ENCODE measurements at places on chromosomes 2 and 18.
A peak's percentile ranks its signal among the peaks of the same experiment; 100 is the strongest.

GRCh38 chr2:31297751-31298150 lies 63.8 kb downstream of the EHD3 start:
- no peak for DNase-seq

- no peak for DNase-seq
These were observed 4.3 kb downstream of the AOX1 start for GRCh38 chr2:200590090-200590489.

DNA sequence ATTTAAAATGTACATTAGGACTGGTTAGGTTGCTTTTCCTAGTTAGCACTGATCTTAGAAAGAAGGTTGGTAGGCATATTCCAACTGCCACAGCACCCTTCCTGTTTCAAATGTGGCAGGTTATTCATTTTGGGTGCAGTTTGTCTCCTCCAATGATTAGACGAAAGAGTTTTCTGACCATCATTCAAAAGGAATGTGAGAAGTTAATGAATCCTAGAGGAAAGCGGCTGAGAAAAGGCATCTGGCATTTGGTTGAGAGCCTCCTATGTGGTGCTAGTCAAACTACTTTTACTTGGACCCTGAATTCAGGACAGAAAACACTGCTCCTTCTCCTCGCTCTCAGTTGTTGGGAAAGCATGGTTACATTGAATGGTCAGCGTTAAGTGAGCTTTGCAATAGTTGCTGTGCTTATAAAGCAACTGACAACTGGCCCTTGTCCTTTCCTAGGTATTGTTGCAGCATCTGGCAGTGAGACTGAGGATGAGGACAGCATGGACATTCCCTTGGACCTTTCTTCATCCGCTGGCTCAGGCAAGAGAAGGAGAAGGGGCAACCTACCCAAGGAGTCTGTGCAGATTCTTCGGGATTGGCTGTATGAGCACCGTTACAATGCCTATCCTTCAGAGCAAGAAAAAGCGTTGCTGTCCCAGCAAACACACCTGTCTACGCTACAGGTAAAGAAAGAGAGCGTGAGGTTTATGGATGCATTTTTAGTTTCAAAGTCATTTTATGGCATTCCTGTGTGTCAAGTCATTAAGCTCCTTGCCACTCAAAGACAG lies 6.1 kb downstream of the TGIF1 start:
- no peak for DNase-seq

GRCh38 chr2:100580367-100581276 lies 17.8 kb downstream of the PDCL3 start:
- DNase-seq = no peak

GRCh38 chr2:73083886-73084800 lies 12.6 kb upstream of the SFXN5 start:
- DNase-seq = no peak

- DNase-seq = no peak
These were observed 160.4 kb downstream of the ASB1 start for GRCh38 chr2:238586931-238587775.

GRCh38 chr2:129297430-129297829 lies 682.0 kb upstream of the RAB6C start:
- DNase-seq = no peak

DNA sequence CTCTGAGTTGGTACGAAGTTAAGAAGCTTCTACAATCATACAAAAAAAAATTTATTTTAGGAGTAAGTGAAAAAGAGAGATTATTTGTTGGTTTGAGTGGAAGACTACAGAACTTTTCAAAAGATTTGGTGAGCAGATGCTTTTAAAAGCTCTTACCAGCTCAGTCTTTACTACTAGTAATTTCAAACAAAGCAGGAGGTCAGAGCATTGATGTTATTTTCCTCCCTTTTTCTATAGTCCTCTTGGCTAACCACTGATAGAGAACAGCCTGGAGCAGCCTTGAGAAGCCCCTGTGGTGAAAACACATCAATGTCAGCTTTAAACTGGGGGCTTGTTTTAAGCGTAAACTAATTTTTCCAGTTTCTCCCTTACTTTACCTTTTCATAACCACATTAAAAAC lies 559.3 kb upstream of the CDH2 start:
- no peak for DNase-seq

DNA sequence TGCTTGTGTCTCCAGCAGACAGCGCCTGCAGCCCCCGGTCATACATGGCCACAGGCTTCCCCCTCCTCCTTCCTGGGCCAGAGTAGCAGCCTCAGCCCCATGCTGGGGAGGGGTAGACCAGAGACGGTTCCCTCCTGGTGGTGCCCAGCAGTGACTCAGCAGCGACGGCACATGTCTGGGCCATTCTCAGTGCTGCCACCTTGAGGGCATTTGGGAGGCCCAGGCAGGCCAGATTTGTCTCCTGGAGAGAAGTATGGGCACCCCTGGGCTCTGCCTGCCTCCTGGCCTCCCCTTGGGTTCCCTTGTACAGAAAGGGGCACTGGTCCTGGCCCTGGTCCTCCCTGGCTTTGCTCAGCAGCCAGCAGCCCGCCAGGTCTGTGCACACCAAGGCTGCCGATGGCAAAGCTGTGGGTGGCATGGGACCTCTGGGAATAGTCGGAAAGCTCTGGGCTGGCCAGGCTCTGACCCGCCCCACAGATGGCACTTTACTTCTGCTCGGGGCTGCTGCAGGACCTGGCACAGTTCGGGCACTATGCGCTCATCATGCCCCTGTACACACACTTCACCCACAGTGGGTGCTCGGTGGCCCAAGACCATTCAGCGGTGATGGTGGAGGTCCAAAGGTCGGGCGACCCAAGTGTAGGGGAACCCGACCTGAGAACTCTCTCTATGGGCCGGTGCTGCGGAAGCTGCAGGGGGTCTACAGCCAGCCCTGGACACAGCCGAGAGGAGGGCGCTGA lies 11.4 kb upstream of the ALPI start:
- peak; percentile 30 for DNase-seq

DNA sequence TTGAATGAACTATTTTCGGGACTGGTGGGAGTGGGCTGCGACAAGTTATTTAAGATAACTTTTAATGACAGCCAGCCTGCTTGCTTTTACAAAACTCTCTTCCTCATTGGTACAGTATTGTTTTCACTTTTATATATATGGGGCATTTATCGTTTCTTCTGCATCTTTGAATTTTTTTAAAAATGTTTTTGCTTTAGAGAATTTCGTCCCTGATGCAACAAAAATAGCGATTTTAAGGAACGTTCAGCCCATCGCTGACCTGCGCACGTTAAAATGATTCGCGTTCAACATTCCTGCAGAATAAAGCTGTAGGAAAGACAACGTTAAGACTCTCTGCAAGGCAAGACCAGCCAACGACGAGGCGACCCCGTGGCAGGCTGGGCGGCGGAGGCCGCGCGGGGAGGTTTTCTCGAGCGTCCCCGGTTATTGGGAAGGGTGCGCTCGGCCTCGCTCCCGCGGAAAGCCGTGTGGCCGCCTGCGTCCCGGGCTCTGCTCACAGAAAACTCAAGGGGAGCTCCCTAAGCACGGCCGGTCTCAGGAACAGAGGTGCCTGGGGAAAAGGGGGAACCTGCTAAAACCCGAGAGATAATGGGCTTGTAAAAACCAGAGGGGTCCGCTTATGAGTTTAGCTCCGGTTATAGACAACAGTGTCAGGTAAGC lies 3.0 kb downstream of the PAX8 start:
- DNase-seq = no peak

DNA sequence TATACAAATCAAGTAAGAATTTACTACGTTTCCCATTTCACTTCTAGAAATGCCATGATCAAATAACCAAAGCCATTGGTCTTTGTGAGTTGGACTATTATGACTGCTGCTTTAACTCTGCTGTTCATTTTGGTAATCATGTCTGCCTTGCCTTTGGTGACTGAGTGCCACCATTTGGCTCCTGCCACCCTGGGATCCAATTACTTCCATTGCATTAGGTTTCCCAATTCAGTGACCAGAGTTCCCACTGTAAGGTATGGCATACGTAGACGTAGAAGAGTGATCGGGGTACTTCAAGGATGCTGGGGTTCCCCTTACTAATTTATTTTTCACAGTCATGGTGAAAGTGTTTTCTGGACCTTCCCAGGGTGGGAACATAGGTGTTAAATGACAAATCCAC lies 90.1 kb downstream of the SPIRE1 start:
- no peak for DNase-seq

GRCh38 chr2:37869771-37870170 lies 55.3 kb upstream of the RMDN2 start:
- DNase-seq = no peak

- no peak for DNase-seq
These were observed 27.7 kb downstream of the GALNT1 start for GRCh38 chr18:35609236-35609635.

GRCh38 chr2:184646593-184646992 lies 48.3 kb downstream of the ZNF804A start:
- DNase-seq = no peak

GRCh38 chr2:223619486-223620129 lies 17.4 kb upstream of the SCG2 start:
- DNase-seq = no peak

DNA sequence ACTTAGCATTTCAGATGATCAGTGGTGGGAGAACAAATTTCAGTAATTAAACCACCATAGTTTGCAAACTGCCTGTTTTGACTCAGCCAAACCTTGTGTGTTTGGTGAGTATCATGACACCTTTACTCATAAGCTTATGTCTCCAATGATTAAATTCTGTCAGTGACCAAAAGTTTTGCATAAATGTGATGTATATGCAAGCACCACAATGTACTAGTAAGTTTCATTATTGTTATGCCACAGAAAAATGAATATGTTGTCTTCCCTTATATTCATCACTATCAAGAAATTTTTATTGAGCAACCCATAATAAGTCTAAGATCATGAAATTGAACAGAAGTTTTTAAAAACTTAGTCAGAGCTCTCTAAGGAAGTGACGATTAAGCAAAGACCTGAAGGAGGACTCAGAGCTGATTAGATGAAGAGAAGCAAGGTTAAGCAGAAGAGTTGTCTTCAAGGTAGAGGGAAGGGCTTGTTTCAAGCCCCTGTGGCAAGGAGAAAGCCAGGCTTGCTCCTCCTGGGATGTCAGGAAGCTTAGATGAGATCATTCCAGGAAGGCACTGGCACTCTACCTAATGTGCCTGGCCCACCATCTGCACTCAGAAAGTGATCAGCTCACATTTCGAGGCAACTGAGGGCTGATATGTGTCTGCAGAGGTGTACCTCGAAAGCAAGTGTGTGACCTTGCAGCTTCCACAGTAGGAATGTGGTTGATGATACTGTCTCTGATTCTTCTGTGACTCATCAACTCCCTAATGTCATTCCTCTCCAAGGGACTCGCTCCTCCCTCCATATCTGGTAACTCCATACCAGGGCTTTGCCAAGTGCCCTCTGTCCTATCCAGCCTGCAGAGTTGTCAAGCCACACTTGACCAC lies 54.7 kb downstream of the KCTD18 start:
- DNase-seq = no peak

DNA sequence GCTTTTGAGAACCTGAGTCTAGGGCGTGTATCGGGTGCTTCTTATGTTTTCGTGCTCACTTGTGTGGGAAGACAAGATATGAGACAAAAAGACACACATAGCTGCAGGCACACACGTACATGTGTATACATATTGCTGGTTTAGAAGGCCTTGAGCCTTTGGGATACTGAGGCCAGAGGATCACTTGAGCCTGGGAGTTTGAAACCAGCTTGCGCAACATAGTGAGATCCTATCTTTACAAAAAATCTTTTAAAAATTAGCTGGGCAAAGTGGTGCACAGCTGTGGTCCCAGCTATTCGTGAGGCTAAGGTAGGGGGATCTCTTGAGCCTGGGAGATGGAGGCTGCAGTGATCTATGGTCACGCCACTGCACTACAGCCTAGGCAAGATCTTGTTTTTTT lies 18.8 kb upstream of the NEDD4L start:
- DNase-seq = no peak

DNA sequence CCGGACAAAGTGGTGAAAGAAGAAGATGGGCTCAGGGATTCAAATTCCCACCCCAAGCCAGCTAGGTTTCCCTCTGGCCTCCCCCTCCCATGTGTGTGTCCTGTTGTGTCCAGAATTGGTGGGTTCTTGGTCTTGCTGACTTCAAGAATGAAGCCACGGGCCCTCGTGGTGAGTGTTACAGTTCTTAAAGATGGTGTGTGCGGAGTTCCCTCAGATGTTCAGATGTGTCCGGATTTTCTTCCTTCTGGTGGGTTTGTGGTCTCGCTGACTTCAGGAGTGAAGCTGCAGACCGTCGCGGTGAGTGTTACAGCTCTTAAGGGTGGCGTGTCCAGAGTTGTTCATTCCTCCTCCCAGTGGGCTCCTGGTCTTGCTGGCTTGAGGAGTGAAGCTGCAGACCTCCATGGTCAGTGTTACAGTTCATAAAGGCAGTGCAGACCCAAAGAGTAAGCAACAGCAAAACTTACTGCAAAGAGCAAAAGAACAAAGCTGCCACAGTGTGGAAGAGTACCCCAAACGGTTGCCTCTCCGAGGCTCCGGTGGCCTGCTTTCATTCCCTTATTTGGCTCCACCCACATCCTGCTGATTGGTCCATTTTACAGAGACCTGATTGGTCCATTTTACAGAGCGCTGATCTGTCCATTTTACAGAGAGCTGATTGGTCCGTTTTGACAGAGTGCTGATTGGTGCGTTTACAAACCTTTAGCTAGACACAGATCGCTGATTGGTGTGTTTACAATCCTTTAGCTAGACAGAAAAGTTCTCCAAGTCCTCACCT lies 37.7 kb upstream of the KLF11 start:
- DNase-seq = no peak

- no peak for DNase-seq
These were observed 374.4 kb upstream of the SALL3 start for GRCh38 chr18:78605255-78605654.

DNA sequence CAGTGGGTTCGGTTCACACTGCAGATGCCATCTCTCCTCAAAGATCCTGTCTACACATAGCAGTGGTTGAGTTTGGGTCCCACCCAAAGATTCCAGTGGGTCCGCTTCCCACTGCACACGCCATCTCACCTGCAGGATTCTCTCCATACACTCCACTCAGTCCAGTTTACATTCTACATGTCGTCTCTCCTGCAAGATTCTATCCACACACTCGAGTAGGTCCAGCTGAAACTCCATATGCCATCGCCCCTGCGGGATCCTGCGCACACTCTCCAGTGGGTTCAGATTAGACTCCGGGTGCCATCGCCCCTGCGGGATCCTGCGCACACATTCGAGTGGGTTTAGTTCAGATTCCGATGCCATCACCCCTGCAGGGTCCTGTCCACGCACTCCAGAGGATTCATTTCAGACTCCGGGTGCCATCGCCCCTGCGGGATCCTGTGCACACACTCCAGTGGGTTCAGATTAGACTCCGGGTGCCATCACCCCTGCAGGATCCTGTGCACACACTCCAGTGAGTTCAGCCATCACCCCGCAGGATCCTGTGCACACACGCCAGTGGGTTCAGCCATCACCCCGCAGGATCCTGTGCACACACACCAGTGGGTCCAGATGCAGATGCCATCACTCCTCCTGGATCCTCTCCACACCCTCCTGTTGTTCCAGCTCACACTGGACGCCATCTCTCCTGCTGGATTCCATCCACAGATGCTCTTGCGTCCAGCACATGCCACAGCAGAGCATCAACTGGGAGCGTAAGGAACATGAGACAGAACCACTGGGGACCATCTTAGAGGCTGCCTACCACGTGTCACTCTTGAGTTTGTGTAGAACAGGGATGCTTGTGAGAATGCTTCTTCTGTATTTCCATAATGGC lies 3.0 kb upstream of the PXDN start:
- DNase-seq = no peak
